ENCODE measurements at places on chromosomes 4 and X. TPM values are rescaled to one million over a fixed set of nuclear protein-coding genes. Genes with fewer than 3 reads are reported as not detected.

Gene KLHL13
- 0.27 TPM for total RNA-seq

Gene IQCM
- total RNA-seq: not detected

Gene PNMA5
- not detected for total RNA-seq

Gene MAML3
- total RNA-seq: 11.1 TPM

Gene CSN3
- total RNA-seq: not detected

Gene XPNPEP2
- not detected for total RNA-seq

Gene GRIA3
- total RNA-seq: not detected

All from A549 treated with GW870086 at 1 μM for 4 hours (cell line).